ENCODE measurements at places on chromosomes 2 and 18.

- no peak for DNase-seq
Observed at GRCh38 chr18:25459814-25460213, 107.8 kb upstream of the ZNF521 start.

DNA sequence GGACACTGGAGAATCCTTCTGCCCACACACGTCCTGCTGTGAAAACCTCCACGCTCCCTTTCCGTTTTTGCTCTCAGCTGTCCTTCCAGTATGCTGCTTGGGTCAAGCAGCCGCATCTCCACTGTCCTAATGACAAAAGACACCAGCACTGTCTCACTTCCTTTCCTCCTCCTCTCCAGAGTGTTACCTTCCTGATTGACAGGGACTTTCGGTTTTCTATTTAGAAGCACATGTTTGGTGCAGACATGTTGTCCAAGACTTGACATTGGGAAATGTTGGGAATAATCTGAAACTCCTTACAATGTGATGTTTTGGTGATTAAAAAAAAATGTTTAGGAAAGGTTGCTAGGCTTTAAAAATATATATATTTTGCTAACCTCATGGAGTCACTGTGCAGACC, 226.6 kb downstream of the FAM210A start:
- DNase-seq: no peak

- DNase-seq: no peak
Observed at GRCh38 chr18:35158728-35159450, 81.9 kb upstream of the ZNF397 start.

DNA sequence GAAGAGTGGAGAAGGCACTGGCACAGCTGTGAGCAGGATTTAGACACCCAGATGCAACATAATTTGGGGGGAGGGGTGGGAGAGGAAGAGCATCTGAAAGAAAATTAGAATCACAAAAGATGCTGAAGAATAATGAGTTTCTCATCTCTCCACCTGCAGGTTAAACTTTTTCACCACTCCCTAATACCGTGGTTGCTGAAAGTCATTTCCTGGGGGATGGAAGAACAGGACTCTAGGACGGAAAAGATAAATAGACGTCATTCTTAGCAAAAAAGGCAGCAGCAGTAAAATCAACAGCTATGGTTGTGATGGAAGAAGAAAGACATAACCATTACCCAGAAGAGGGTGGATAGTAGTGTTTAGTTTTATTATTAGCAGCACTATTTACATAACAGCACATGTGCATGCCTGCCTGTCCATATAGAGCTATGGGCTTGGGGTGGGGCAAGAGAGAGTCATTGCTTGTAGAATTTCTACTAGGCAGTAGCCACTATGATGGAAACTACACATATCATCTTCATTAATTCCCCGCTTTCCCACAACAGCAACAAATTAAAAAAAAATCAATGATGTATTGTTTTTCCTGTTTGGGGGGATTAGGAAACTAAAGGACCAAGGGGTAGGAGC, 212.2 kb downstream of the TRIB2 start:
- DNase-seq: no peak

- DNase-seq: no peak
Observed at GRCh38 chr2:239225871-239226561, 174.8 kb downstream of the HDAC4 start.

GRCh38 chr2:83113953-83114352, 1345.1 kb downstream of the SUCLG1 start:
- DNase-seq: no peak

DNA sequence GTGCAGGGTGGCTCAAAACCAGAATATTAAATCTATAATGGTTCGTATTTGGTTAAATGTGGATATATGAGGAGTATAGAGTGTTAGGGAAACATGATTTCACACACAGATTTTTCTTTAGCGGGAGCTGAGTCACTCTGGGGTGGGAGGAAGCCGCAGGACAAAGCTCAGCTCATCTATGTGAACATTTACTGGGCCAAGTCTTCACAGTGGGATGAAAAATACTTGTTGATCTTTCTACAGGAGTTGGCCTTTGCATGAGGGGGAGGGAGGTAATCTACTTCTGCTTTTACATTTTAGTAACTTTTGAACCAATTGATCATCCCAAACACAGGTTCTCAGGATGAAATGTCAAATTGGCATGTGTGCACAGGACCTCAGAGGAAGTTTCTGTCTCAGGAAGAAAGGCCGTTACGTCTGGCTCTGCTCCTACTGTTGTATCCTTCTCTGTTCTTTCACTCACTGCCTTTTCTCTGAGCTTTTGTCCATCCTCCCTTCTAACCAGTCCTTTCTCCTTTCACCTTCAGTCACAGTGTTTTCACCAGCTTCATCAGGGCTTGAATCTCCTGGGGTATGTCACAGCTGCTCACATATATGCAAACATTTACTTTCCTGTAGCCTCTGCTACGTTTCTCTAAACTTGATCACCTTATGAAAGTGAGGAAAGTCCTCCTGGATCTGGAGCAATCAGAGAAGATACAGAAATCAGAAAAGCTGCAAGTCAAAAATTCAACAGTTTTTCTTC, 943.3 kb upstream of the FANCL start:
- DNase-seq: no peak
